Activated CD4-positive, alpha-beta memory T cell treated with anti-CD3 and anti-CD28 coated beads for 36 hours (primary cell): ENCODE measurements at places on chromosomes 3 and 15. TPM values are rescaled to one million over a fixed set of nuclear protein-coding genes. Genes with fewer than 3 reads are reported as not detected.

DNA sequence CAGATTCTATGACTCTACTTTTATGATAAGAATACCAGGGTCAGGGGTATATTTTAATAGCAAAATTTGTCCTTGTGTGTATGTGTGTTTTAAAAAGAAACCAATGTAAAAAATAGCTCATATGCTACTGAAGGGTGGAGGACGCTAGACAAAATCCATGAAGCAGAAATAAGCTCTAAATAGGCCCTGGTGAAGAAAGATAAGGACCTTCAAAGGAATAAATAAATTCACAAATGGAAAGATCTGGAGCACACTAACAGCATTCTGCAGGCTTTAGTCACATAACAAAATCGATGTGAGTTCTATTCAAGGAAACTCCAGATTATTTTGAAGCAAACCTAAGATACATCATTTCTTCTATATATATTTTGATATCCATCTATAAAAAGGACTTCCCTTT is 27.2 kb upstream of the ATP11B start:
- DNase-seq, result no peak

DNA sequence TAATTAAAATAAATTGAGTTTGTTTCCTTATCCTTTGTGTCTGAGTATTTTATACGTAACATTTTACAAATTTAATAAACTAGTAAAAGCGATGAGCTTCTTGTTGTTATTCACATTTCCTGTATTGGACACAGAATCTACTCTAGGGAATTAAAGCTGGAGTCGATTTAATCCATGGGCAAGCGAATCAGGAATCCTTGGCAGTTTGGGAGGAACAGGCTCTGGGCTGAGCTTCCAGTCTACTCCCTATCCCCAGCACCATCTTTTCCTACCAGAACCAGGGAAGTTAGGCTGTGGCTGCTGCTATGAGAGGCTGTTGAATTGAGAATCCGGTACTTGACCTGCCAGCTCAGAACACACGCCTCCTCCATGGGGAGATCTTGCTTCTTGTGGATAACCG is 437.3 kb upstream of the TPM1 start:
- DNase-seq, result no peak

Gene PPP2R3A
- total RNA-seq, result 0.33 TPM

DNA sequence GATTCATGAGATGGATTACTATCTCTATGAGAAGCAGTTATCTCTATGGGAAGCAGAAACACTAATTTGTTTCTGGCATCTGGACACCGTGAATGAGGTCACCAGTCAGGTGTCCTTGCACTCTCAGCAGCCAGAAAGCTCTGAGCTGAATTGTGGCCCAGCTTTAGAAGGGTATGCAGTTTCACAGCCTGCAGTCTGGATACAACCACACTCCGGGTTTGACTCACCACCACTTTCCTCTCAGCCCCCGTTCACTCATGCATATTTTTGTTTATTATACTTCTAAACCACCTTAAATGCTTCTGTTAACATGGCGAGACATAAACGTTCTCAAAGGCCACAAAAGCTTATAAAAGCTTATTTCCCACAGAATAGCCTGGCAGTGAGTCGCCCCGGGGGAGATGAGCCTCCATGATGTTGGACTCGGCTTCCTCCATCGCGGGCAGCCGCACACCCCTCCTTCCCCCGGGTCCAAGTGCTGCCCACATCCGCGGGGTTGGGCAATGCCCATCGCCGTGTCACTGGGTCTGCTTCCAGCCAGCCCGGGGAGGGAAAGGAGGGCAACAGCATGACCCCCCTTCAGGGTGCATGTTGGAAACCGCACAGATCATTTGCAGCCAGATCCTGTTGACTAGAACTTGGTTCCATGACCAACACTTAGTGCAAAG is 16.8 kb upstream of the SLC41A3 start:
- DNase-seq, result no peak

DNA sequence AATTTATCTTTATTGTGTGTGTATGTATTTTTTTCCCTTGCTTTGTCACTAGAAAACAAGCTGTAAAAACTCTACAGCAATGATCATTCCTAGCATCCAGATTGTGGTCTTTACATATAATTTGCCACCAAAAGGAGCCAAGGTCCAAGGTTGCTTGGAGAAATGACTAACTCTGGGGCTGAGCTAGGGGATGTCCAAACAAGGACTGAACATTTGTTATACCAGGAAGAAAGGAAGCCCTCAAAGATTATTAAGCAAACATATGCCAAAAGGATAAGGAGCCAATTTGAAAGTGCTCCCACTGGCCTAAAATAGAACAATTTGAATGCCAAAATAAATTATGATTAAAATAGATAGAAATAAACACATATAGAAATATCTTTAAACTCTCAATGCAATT is 293.3 kb downstream of the ZIC1 start:
- no peak for DNase-seq

- no peak for DNase-seq
Observed at GRCh38 chr15:88127432-88127790, 129.1 kb downstream of the NTRK3 start.

DNA sequence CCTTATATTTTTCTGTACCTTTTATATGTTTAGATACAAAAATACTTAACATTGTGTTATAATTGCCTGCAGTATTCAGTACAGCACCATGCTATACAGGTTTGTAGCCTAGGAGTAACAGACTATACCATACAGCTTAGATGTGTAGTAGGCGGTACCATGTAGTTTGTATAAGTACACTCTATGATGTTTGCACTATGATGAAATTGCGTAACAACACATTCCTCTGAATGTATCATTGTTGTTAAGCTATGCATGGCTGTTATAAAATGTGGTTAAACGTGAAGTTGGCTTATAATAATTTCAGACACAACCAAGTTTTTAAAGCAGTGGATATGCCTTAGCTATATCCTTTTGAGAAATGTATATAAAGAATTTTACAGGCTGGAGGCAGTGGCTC is 328.3 kb downstream of the PLCL2 start:
- DNase-seq, result no peak

Gene NR2E3
- total RNA-seq, result not detected

GRCh38 chr3:49476563-49476962 is 6.5 kb downstream of the DAG1 start:
- peak; percentile 43 for DNase-seq

Gene CHRNA3
- total RNA-seq, result not detected

GRCh38 chr3:40167958-40168357 is 141.5 kb upstream of the EIF1B start:
- no peak for DNase-seq

Gene LCMT2
- total RNA-seq, result 9.1 TPM

DNA sequence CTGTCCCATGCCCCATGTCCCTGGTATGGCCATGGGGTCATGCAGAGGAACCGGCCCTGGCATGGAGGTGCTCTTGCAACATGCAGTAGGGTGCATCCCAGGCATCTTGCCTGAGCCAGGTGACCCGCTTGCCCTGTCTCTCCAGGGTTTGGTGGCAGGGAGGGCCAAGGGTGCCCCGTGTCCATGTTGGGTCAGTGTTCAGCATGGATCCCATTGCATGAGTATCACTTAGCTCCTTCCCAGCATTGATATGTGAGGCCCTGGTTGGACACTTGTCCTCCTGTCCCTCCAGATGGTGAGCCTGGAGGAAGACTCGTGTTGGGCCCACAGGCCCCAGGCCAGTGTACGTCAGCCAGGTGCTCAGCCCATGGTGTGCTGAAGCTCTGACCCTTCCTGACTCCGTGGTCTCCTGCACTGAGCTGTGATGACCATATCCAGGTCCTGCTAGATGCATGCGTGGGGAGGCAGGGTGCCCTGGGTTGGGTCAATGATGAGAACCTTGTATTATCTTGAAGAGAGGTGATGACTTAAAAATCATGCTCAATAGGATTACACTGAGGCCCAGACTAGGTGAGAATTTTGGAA is 205.0 kb downstream of the UBE3A start:
- DNase-seq, result no peak

- DNase-seq, result no peak
Observed at GRCh38 chr15:44580105-44580504, 43.2 kb downstream of the EIF3J start.

GRCh38 chr3:65939801-65940246 is 98.9 kb downstream of the MAGI1 start:
- DNase-seq, result no peak

Gene FANCD2
- 89.4 TPM for total RNA-seq

Gene FAM107A
- total RNA-seq, result not detected

GRCh38 chr3:45817831-45818522 is 21.6 kb upstream of the SLC6A20 start:
- no peak for DNase-seq

DNA sequence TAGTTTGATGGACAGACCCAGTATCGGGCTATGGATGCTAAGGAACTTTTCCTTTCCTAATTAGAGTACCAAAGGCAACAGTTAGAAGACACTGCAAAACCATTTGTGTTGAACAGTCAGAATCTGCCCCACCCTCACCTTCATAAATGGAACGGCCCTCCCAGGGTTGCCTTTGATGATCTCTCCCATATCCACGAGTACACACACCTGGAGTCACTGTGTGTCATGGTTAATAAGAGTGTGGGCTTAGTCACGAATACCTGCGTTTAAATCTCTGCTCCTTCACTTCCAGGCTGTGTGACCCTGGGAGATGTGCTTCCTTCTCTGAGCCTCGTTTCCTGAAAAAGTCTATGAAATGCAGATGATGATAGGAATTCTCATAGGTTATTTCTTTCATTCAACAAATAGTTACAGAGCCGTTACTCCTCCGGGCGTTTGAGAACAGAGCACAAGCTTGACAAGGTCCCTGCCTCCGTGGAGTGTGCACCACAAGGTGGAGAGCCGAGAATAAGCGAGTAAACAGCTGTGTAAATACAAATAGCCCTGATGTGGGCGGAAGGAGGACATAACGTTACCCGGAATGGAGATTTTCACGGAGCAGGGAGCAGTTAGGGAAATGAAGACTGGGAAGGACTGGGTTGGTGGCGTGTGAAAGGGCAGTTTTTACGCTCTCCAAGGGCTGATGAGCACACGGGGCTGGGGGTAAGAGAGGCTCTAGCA is 6.7 kb downstream of the SLC51A start:
- DNase-seq, result no peak

Gene ECE2
- not detected for total RNA-seq

GRCh38 chr15:73540161-73540560 is 93.0 kb downstream of the NPTN start:
- DNase-seq, result no peak

Gene COL8A1
- total RNA-seq, result not detected

DNA sequence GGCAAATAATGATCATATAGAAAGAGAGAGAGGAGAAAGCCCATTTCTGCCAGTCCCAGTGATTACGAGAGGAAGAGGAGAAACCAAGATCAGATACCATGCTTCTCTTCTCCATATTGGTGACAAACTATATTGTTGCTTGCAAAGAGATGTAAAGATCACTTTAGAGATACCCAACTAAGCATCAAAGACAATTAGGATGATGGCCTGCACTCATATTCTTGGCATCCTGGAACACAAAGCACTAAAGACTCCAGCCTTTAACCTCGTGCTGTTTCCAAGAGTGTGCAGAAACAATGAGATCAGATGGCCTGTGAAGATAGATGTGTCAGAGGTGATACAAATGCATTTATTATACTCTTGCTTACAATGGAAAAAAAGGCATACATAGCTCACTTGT is 170.7 kb upstream of the TP63 start:
- DNase-seq, result no peak

DNA sequence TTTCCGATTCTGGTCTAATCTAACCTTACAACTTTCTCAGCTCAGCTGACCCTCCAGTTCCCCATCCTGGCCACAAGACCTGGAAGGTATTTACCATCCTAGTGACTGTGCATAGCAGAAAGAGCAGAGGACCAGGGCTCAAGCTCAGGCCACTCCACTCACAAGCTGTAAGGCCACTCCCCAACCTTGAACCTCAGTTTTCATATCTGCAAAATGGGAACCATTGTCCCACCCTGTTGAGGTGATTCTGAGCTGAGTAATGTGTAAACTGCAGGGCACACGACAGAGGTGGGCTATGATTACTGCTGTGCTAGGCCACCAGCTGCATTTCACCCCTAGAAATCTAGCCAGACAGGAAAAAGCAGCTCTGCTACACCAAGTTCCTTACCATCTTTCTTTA is 21.7 kb downstream of the TMEM40 start:
- DNase-seq, result no peak

DNA sequence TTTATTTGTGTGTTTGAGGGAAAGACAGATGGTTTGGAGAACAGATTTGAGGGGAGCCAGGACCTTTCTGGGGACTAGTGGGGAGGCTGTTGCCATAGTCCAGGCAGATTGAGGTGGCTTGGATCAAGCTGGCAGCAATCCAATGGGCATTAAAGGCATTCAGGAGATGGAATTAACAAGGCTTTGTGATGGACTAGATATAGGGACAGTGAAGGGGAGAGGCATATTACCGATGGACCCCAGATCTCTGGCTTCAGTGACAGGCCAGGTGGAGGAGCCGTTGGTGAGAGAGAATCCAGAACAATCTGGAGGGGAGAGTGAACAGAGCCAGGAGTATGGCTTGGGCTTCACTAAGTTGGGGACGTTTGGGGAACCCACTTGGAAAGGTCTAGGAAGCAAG is 124.8 kb downstream of the EEFSEC start:
- no peak for DNase-seq

Gene CFAP20DC
- total RNA-seq, result 2.5 TPM

Gene COLQ
- 1.5 TPM for total RNA-seq

DNA sequence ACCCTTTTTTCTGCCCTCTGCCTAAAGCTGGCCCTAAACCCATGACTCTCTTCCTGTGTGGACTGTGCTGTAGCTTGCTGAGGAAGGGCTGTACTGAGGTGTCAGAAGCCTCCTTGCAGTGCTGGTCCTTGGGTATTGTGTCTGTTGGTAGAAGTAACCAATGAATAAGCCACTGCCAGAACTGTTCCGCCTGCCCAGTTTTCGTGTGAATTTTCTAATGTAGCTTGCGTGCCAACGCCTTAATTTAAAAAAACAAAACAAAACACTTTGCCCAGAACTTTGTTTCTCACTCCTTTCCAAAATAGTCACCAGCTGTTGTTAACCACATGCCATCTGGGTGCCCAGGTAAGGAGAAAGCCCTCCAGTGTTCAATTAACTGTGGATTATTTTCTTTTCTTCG is 101.9 kb downstream of the KLHL25 start:
- peak; percentile 67 for DNase-seq

Gene SLC22A14
- total RNA-seq, result not detected

Gene SLC51B
- total RNA-seq, result not detected

DNA sequence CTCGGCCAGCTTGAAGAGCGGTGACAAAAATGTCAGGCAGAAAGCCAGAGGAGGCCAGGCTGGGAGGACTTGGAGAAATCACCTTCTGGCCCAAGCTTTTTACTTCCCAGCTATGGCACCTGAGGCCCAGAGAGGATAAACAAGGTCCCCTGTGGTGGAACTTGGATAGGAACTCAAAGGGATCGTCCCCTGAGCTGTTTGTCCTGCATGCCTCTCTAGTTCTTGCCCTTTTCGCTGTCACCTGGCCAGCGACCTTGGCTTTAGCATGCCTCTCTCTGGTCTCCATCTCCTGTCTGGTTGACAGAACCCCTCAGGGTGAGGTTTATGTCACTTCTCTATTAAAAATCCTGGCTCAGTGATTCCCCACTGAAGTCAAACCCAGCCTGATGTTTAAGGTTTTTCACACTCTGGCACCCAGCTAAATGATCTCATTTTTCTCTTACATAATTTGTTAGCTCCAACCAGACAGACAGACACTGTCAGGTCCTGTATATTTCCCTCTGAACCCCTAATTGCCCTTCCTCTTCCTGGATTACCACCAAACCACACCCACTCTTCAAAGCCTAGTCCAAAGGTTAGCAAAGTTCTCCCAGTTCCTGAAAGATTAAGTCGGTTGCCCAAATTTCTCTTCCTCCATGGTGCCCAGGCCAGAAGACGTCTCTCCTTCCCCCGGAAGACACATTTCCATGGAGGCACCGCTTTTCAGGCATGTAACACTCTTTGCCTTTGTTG is 169.1 kb downstream of the FAM43A start:
- DNase-seq, result no peak

Gene SCN11A
- total RNA-seq, result 0.02 TPM
